Lung (tissue), 17 donors: ENCODE measurements at places on chromosomes 5 and 9. TPM values are rescaled to one million over a fixed set of nuclear protein-coding genes. Genes with fewer than 3 reads are reported as not detected.

DNA sequence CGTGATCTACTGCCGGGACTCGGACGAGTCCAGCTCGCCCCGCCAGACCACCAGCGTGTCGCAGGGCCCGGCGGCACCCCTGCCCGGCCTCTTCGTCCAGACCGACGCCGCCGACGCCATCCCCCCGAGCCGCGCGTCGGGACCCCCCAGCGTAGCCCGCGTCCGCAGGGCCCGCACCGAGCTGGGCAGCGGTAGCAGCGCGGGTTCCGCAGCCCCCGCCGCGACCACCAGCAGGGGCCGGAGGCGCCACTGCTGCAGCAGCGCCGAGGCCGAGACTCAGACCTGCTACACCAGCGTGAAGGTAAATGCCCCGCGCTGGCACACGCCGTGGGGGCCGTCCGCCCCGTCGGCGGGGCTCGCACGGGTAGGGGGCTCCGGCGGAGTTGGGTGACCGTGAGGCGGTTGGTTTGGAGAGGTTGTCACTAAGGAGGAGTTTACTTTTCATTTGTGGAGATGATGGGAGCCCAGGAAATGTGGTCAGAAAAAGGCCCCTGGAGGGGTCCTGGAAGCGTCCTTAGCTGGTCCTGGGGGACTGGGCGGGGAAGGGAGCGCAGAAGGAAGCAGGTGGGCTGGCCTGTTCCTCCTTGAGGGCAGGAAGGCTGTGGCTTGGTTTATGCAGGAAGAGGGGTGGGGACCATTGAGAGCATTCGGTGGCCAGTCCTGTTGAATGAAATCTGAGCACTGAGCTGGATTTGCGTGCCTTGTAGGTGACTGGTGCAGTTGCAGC lies 647 bp downstream of the PDE8B start:
- no peaks in the 10 kb centered on the region for H3K4me1 ChIP-seq
- peak; percentile 22 for DNase-seq
- no peak overlapping the region for H3K27ac ChIP-seq
- H3K4me3 ChIP-seq, result peak overlapping the region; percentile 65

LCN9 gene
- total RNA-seq, result not detected

- peaks cover 33% of the 10 kb centered on the region for H3K4me1 ChIP-seq
- peaks cover 6% of the 10 kb centered on the region for H3K36me3 ChIP-seq
- DNase-seq, result no peak
- H3K27me3 ChIP-seq, result no peaks in the 10 kb centered on the region
- H3K27ac ChIP-seq, result no peak overlapping the region
Measured at GRCh38 chr9:113545068-113545467, 81.5 kb downstream of the RGS3 start.

GFI1B gene
- 1.0 TPM for total RNA-seq

DNAJC25 gene
- total RNA-seq, result 6.5 TPM

- DNase-seq, result no peak
- H3K4me1 ChIP-seq, result no peaks in the 10 kb centered on the region
- H3K36me3 ChIP-seq, result no peaks in the 10 kb centered on the region
- no peak overlapping the region for H3K27ac ChIP-seq
Measured at GRCh38 chr5:55319491-55319890, 11.7 kb downstream of the MTREX start.

DNA sequence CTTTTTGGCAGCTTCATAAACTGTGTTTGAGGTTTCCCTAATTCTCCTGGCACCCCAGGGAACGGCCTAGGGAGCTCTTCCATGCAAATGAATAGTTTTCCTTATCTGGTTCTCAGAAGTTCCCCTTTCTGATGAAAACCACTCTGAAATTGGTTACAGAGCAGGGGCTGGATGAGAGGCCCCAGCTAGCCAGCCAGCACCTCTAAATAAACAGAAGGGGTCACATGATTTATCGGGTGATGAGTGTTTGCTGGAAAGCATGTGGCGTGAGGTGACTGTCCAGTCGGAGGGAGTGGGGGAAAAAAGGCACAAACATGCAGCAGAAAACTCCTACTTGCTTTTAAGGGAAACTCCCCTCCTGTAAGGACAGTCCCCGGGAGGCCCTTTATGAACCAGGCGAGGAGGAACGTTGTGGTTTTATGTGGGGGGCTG lies 261.2 kb upstream of the ANKRD55 start:
- H3K4me3 ChIP-seq, result no peak overlapping the region
- no peak overlapping the region for H3K27ac ChIP-seq
- H3K4me1 ChIP-seq, result peaks cover 7% of the 10 kb centered on the region
- DNase-seq, result peak; percentile 98
- no peaks in the 10 kb centered on the region for H3K36me3 ChIP-seq

DNA sequence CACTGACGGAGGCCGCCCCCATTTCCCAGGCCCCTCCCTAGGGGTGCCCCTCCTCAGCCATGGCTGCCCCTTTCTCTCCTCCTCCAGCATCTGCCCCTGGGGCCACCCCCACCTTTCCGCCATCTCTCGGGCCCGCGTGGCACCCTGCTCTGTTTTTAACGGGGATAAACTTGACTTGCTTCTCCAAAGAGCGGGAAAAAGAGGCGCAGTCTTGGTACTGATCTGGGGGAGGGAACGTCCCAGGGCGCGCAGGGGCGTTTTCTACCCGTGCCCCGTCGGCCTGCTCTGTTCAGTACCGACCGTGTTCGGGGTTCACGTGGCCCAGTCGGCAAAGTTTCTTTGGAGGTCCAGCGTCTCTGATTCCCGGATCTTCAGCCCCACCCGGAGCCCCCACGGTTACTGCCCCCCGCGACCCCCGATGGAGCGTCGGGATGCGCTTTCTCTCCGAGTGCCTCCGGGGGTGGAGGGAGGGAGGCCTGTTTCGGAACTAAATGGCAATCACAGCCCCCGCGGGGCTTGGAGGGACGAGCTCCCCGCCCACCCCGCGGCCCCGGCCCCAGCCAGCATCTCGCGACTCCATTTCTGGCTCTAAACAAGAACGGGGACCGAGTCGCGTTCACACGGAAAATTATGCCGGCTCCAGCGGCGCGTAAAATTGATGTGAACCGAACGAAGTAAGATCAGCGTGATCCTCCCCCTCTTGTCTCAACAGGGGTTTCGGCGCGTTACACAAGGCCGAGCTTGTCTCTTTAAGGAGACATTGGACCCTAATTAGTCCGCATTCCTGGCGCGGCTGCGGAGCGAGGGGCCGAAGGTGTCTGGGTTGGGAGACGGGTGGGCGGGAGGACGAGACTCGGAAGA lies 1.1 kb upstream of the TLE4 start:
- H3K36me3 ChIP-seq, result no peaks in the 10 kb centered on the region
- peak; percentile 55 for DNase-seq
- H3K4me1 ChIP-seq, result peaks cover 5% of the 10 kb centered on the region
- H3K27ac ChIP-seq, result peak overlapping the region; percentile 64

DNA sequence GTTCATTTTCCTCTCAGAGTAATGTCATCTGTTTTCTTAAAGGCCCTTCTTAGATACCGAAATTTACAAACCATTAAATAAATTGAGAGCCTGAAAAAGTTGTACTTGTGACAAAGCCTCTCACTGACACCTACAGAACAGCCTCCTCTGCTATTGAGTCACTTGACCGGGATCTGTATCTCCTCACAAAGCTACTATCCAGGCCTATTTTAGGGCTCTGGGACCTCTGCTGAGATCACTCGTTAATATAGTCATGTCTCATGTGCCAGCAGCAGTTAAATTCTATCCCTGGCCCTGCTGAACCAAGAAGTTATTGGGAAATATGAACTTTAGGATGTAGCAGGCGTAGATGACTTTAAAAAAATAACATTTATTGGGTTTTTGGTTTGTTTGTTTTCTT lies 31.1 kb downstream of the FBXO38 start:
- no peaks in the 10 kb centered on the region for H3K4me1 ChIP-seq
- H3K4me3 ChIP-seq, result no peak overlapping the region
- no peak overlapping the region for H3K27ac ChIP-seq
- no peaks in the 10 kb centered on the region for H3K27me3 ChIP-seq
- DNase-seq, result no peak

GAS1 gene
- 21.2 TPM for total RNA-seq

ORM1 gene
- 22.4 TPM for total RNA-seq

- DNase-seq, result no peak
- H3K27me3 ChIP-seq, result no peaks in the 10 kb centered on the region
- H3K4me1 ChIP-seq, result no peaks in the 10 kb centered on the region
Measured at GRCh38 chr5:133497608-133498348, 114.6 kb downstream of the FSTL4 start.
